ENCODE measurements at places on chromosomes 2 and 18.
A peak's percentile ranks its signal among the peaks of the same experiment; 100 is the strongest.

DNA sequence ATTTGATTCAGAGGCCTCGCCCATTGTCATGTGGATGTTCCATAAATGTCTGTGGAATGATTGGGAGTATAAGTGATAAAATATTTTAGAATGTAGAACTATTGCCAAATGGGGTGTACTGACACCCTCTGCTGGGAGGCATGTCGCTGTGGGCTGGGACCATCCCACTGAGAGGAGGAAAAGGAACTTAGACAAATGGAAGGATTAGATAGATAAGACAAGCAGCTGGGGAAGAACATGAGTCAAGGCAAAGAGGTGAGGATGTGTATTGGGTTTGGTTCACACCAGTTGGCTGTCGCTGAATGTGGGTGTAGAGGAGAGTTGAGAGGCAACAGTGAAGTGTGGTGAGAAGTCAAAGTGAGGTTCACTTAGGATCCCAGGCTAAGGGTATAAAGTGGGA lies 4.0 kb downstream of the C2orf74 start:
- DNase-seq: no peak

- DNase-seq: no peak
Observed at GRCh38 chr2:12704378-12704777, 12.4 kb upstream of the TRIB2 start.

GRCh38 chr2:111139637-111140317 lies 19.1 kb downstream of the BCL2L11 start:
- no peak for DNase-seq

- no peak for DNase-seq
Observed at GRCh38 chr2:37625796-37626571, 45.5 kb downstream of the CDC42EP3 start.

- DNase-seq: no peak
Observed at GRCh38 chr2:204898928-204899640, 353.8 kb downstream of the PARD3B start.

- DNase-seq: no peak
Observed at GRCh38 chr18:70207181-70207580, 1.7 kb upstream of the RTTN start.

DNA sequence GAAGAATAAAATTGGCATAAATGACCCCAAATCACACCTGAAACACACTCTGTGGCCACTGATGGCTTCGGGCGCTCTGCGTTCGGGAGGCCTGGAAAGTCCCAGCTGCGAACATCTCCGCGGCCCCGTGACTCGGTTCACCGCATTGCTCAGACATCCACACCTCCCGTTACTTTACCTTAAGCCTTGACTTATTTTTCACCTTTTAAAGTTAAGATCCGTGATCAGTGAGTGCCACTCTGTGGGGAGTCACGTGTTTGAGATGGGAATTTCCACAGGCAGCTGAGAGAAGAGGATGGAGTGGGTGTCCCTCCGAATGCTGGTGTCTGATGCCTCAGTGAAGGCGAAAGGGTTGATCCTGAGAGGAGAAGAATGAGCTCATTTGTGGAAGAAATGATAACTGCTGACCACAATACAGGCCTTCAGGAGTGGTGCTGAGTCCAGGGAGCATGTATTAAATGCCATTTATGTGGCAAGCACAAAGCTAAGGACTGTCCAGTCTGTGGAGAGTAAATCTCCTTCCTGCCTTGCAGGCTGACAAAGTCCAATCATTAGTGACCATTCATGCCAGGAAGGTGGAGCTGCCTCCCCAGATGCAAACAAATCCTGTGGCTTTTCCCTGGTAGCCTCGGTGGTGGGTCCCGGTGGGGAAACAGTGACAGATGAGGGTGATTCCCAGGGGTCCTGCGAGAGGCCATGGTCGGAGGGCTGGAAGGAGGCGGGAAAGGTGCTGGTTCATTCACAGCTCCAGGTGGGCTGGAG lies 168.8 kb downstream of the RTP5 start:
- DNase-seq: no peak

- DNase-seq: no peak
Observed at GRCh38 chr2:224257156-224257555, 144.8 kb downstream of the FAM124B start.

GRCh38 chr2:22801071-22801470 lies 583.9 kb upstream of the KLHL29 start:
- no peak for DNase-seq

DNA sequence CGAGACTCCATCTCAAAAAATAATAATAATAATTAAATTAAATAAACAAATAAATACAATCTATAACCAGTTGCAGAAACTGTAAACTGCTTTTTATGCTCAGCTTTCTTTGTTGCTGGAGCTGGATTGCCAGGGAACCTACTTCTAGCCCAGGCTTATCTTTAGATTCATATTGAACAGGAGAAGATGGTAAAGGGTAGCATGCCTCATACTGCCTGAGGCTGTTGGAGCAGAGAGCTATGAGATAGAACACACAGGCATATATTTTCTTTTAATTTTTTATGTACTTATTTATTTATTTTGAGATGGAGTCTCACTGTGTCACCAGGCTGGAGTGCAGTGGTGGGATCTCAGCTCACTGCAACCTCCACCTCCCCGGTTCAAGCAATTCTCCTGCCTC lies 28.7 kb upstream of the EML4 start:
- no peak for DNase-seq

GRCh38 chr2:46376586-46376985 lies 79.4 kb downstream of the EPAS1 start:
- DNase-seq: no peak

DNA sequence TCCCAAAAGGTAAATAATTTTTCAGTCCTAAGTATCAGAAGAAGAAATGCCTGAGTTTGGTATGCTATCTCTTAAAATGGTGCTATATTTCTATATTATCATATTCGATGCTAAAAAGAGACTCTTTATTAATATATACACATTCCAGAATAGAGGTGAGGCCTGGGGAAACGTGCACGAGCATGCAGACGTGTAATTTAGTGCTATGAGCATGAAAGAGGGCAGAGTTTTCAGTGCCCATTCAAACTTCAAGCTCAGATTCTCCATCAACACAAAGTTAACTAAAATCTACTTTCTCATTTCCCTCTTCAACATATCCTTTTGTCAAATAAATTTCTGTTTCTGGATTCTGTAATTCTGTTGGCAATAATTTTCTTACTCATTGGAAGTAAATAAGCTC lies 5.7 kb upstream of the COBLL1 start:
- no peak for DNase-seq

- no peak for DNase-seq
Observed at GRCh38 chr2:218284106-218284811, 8.0 kb downstream of the TMBIM1 start.

DNA sequence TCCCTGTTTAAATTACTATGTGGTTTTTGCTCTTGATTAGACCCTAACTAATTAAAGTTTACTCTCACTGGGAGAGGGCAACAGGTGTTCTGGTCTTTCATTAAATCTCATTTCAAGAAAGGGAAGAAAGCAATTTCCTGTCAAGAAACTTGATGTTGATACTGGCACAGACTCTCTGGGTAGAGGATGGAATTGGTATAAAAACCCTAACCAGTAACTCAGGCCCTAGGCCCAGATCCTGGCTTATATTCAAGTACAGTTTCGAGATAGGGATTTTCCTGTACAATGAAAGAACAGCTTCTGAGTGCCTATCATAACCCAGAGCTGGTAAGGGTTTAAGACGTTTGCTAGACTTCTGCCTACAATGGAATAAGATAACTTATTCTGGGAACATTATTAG lies 61.6 kb upstream of the ACYP2 start:
- DNase-seq: no peak

- no peak for DNase-seq
Observed at GRCh38 chr2:120464448-120464931, 118.6 kb downstream of the INHBB start.

- DNase-seq: peak; percentile 67
Observed at GRCh38 chr2:149994057-149994728, 406.6 kb upstream of the MMADHC start.

GRCh38 chr2:99841749-99842148 lies 300.6 kb downstream of the AFF3 start:
- no peak for DNase-seq

DNA sequence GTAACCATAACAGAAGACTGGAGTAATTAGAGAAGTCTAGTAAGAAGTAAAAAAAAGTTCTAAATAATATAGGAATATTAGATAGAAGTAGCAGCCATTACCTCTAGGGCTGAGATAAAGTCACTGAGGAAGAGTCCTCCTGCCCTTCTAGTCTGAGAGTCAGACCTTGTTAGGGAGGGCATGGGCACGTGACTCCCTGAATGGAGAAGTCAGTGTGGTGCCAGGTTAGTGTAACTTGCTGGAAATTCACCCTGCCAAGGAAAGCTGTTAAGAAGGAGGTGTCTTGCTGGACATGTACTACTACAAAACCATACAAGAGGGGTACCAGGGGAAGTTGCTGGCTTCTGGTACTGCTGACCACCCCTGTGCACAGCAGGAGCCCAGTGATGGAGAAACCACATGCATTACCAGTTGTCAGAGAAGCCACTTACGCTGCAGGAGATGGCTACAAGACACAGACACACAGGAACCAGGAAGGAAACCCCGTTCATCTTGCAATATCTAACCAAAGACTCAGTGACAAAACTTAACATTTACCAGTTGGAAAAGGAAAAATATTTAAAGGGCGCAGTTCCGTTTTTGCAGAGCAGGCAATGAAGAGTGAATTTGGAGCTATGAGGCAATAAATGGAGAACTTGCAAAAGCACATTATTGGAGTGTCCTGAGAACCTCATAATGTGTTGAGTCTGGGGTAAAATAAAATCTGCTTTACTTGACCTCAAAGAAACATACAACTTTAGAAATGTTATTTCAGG lies 77.2 kb upstream of the TLK1 start:
- DNase-seq: no peak

- no peak for DNase-seq
Observed at GRCh38 chr2:241843321-241844065, 15.2 kb downstream of the PDCD1 start.

DNA sequence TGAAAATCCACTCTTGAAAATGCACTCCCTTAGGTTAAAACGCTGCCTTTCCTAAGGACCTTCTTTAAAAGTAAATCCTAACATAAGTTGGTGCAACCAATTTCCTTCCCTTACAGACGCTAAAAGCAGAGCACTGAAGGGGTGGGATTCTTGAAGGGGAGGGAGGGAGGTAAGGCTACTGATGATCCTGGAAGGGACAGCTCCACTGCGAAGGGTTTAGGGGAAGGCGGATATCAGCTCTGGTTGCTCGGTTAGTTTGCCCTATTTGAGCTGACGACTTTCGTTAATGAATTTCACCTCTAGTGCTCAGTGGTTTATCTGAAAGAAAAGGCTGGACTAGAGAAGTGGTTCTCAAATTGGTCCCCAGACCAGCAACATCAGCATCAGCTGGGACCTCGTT lies 49.7 kb upstream of the SIGLEC15 start:
- no peak for DNase-seq

GRCh38 chr2:211946960-211947359 lies 591.6 kb downstream of the ERBB4 start:
- no peak for DNase-seq

DNA sequence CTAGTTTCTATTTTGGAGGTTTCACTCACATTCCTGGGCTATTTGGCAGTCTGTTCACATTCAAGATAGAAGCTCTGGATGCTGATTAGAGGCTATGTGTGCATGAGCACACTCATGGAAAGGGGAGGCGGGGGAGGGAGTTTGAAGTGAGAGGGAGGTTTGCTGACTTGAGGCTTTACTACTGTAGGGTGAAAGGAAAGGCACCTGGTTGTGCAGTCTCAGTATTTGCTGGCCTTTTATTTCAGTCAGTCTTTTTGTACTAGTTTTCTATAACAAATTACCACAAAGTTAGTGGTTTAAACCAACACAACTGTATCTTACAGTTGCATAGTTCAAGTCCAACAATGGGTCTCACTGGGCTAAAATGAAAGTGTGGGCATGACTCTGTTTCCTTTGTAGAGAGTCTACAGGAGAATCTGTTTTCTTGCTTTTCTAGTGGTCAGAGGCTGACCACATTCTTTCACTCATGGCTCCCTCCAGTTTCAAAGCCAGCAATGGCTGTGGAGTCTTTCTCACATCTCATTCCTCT lies 47.7 kb upstream of the NR4A2 start:
- DNase-seq: no peak

GRCh38 chr2:673615-674320 lies 3.4 kb downstream of the TMEM18 start:
- DNase-seq: no peak

DNA sequence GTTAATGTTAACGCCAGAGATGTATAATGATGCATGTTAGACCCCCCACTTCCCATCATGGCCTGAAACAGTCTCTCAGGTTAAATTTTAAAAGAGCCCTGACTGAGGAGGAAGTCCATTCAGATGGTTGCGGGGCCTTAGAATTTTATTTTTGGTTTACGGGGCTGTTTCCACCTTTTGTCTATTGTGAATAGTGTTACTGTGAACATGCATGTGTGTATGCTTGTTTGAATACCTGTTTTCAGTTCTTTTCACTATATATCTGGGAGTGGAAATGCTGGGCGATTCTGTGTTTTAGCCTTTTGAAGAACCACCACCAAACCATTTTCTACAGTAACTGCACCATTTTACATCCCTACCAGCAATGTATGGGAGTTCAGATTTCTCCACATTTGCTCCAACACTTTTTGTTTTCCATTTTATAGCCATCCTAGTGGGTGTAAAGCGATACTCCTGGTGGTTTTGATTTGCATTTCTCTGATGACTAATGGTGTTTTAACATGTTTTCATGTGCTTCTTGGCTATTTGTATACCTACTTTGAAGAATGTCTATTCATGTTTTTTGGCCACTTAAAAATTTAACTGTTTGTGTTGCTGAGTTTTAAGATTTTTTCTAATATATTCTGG lies 133.0 kb downstream of the MYO3B start:
- no peak for DNase-seq

DNA sequence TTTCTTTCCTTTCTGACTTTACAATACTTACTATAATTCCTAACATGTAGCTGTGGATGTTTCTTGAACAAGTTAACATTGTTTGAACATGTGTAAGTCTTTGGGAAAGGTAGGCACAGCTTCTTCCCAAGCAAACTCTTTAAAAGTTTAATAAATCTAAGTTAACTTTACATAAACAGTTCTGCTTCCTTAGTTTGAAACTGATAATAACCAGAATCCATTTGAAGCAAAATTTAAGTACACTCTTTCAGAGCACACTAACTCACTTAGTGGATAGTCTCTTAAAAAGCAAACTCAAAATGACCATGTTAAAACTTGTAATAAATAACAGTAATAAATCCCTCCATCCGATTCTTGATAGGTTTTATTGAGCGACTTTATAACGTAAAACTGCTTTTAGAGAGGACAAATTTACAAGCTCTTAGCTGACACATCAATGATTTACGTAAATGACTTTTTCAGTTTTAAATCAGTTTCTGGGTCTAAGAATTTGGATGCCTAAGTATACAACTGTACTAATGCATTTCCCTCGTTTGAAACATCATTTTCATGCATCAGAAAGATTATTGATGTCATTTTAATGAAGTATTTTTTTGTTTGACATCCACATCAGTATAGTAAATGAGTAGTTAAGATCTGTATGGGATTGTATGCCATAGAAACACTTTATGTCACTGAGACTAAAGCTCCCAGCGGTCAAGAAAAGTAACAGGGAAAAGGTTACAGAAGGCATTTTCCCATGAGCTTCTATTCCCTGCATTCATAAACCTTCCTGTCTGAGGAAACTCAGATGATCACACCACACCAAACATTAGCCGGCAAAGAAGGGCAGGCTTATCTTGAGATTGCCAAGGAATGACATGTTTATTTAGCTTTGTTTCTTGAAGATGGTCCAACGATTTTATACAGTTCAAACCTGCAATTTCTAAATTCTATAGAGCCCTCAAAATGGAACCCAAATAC lies 67.5 kb downstream of the PDE1A start:
- DNase-seq: no peak

GRCh38 chr2:177983183-177983788 lies 89.3 kb downstream of the PDE11A start:
- peak; percentile 36 for DNase-seq
